ENCODE measurements at places on chromosomes 11 and 22.

GRCh38 chr11:130001461-130002351 lies 929 bp downstream of the PRDM10 start:
- no peak for DNase-seq

- no peak for DNase-seq
Measured at GRCh38 chr11:44028816-44029506, 18.8 kb upstream of the ACCSL start.

- peak; percentile 83 for DNase-seq
Measured at GRCh38 chr11:123197711-123198110, 2.7 kb upstream of the CLMP start.

GRCh38 chr22:19524170-19525115 lies at the start of gene CLDN5:
Gene CLDN5, minus strand, starts transcription at chr22:19524410. Its CDS starts 155 bp downstream, at chr22:19524255.
- DNase-seq: no peak
